ENCODE measurements at places on chromosomes 2 and 18. TPM values are rescaled to one million over a fixed set of nuclear protein-coding genes. Genes with fewer than 3 reads are reported as not detected.
A peak's percentile ranks its signal among the peaks of the same experiment; 100 is the strongest.

- no peak for DNase-seq
These were observed 137.5 kb downstream of the FMNL2 start for GRCh38 chr2:152472481-152472887.

- DNase-seq, result no peak
These were observed 777 bp upstream of the C18orf32 start for GRCh38 chr18:49487711-49488310.

DNA sequence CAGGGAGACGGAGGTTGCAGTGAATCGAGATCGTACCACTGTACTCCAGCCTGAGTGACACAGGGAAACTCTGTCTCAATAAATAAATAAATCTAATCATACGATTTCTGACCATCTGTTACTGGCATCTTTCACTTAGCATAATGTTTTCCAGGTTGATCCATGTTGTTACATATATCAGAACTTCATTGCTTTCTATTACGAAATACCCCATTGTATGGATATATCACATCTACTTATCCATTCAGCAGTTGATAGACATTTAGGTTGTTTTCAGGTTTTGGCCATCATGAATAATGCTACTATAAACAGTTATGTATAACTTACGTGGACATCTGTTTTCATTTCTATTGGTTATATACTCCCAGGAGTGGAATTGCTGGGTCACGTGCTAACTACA lies 303.9 kb downstream of the PAX3 start:
- no peak for DNase-seq

- no peak for DNase-seq
These were observed 90.0 kb downstream of the CDC42EP3 start for GRCh38 chr2:37581433-37581832.

DNA sequence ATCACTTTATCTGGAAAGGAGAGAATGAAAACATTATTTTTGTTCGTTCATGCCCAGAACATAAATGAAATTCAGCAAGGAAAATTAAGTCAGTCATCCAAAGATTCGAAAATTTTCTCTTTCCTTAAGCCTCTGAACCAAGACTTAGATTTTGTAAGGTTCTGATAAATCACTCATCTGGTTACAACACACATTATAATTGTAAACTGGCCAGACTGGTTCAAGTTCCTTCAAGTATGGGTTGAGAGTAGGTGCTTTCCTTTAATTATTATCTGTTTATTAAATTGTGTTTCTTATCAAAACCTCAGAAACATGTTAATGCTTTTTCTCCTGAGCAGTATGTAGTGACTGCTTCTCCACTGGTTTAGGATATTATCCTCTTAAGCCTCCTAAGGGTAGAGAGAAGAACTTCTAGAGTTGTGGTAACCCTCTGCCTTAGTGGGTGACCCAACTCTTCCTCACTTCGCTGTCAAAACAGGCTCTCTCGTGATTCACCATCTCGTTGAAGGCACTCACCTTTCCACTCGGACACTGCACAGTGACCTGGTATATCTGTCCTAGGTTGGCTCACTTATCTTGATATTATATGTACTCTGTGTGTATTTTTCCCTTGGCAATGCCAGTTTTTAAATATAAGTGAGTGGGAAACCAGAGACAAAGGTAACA lies 325.9 kb downstream of the PAX3 start:
- no peak for DNase-seq

GRCh38 chr2:110662560-110662959 lies 15.3 kb downstream of the BUB1 start:
- no peak for DNase-seq

Gene SKOR2
- total RNA-seq, result not detected

DNA sequence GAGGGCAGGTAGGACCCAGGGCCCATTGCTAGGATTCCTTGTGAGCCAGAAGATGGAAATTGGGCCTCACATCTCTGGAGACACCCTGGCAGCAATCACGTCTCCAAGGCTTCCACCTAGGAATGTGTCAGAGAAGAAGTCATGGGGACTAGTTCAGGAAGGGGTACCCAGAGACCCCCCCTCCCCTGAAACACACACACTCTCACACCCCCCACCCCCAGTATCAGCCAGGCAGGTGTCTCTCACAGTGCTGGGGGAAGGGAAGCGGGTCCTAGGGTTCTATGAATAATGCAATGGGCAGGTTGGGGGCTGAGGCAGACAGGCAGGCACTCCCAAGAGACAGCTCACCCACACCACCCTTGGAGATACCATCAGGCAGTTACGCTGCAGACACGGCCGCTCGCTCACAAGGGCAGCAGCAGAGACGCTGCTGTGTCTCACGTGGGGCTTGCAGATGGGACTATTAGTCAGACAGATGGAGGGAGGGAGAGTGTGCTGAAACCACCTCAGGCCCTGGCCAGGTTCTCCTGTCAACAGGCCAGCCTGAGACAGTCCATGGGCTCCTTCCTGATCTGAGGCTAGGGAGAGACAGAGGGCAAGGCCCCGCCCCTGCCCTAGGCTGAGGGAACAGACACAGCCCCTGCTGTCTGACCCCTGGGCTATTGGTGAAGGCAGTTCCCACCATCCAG lies 134.6 kb downstream of the CYP26B1 start:
- peak; percentile 65 for DNase-seq

GRCh38 chr2:128178149-128178649 lies 87.2 kb downstream of the UGGT1 start:
- no peak for DNase-seq

DNA sequence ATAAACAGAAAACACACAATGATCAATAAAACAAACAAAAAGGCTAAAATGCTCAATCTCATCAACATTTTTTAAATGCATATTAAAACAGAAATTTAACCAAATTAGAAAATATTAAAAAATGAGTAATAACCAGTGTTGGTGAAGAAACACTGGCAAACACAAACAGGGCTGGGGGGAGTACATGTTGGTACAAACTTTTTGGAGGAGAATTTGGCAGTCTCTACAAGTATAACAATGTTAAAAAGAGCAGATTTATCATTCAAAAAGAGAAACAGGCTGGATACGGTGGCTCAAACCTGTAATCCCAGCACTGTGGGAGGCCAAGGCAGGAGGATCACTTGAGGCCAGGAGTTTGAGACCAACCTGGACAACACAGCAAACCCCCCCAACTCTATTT lies 13.9 kb downstream of the MOB1A start:
- no peak for DNase-seq

DNA sequence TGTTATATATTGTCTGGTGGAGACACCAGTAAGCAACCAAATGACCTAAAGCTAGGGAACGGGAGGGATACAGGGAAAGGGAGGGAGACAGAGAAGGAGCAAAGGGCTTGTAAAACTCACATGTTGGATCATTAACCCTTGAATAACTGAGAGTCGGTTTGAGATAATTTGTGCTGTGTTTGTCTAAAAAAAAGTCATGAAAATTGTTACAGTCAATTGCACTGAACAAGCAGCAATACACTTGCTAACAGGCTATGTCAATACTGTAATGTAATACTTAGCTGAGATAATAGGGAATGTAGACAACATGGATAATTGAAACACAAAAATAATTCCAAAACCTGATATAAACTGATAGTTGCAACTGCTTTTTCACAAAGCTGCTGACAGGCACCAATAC lies 71.3 kb upstream of the ZNF521 start:
- no peak for DNase-seq

DNA sequence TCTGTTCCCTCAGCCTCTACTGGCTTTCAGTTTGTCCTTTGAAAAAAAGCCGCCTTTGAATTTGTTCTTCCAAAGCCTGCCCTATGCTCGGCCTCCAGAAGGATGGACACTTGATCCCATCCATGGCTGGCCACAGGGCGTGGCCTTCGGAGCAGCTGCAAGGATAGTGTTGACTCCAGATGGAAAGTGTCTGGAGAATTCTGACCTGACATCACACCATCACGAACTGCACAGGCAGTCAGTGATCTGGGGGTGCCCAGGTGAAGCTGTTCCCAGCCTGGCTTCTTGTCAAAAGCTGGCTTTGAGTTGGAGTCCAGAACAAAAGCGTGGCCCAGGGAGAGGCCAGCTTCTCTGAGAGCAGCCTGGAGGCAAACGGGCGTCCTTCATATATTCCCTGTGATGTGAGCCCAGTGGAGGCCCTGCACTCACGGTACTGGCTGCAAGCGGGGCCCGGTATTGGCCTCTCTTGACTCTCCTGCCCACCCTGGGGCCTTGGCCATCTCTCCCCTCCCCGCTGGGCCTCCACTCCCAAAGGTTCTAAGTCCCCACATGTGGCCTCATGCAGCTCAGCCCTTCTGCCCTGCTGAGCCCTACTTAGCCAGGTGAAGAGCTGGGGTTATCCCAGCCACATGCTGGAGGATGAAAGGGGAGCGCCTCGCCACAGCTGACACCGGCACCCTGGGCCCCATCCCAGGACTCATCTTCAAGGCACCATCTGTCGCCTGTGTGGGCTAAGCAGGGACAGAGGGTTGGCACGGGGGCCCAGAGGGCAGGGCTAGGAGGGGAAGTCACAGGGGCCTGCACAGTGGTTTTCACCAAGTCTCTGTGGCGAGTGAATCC lies 20.4 kb upstream of the ATOH8 start:
- DNase-seq, result peak; percentile 57

DNA sequence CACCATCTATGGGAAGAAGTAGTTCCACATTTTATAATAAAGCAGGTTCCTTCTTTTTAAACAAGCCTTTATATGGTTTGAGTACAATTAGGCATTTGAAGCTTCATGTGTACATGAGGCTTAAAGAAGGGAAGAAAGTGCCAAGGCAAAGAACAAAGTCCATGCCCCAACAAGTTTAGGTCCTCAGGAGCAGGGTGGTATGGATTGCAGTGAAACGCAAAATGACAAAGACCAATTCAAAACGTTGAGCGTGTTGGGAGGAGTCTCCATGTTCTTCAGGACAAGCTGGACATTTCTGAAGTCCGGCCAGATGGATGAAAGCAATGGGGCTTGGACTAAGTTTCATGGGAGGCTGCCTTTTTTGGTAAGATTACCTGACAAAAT lies 78.8 kb upstream of the FZD5 start:
- no peak for DNase-seq

DNA sequence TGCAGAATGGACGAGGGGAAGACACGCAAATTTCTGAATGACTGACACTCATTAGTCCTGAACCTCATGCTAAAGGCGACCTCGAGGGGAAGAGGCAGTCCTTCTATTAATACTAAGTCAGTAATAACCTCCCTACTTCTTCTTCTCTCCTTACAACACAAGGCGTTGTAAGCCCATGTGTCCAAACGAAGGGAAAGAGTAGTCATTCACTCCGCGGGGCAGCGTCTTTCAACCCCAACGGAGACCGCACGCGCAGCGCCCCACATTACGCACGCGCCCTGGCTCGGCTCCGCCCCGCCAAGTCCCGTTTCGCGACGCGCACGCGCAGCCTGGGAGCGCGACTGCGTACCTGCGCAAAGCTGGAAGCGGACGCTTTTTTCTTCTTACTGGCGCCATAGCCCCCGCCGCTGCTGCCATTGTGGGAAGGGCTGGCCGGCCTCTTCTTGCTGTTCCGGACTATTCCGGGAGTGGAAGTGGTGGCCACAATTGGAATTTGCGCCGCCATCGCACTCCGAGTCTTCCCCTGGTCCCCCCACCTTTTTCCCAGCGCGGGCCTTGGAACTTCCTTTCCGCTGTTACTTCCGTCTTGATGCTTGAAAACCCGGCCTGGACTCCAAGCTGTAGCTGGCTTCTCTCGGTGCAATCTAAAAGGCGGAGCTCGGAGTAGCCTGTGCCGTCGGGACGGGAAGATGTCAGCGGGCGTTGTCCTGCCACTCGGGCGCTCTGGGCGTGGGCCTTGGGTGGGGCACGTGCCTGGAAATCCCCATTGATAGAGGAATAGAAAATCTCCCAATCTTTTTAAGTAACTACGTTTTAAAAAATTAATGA lies at the start of gene INO80C:
Gene INO80C, minus strand, starts transcription at position 591 of the 828 bp plus-strand sequence. Its CDS starts 86 bp downstream, at position 505.
- DNase-seq, result peak; percentile 88

GRCh38 chr2:136408795-136409194 lies 290.8 kb upstream of the CXCR4 start:
- no peak for DNase-seq

DNA sequence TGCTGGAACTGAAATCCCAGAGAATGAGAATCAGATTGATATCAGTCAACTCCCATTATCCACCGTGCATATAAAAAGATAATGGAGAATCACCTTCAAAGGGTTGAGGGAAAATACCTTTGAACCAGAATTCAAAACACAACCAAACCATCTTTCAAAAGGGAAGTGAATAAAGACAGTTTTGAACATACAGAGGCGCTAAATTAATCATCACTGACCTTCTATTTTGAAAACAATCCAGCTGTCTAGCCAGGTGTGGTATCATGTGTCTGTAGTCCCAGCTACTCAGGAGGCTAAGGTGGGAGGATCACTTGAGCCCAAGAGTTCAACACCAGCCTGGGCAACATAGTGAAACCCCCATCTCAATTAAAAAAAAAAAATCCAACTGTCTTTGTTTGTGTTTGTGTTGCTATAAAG lies 63.6 kb downstream of the TRABD2A start:
- DNase-seq, result no peak

Gene OSBPL6
- 10.7 TPM for total RNA-seq

DNA sequence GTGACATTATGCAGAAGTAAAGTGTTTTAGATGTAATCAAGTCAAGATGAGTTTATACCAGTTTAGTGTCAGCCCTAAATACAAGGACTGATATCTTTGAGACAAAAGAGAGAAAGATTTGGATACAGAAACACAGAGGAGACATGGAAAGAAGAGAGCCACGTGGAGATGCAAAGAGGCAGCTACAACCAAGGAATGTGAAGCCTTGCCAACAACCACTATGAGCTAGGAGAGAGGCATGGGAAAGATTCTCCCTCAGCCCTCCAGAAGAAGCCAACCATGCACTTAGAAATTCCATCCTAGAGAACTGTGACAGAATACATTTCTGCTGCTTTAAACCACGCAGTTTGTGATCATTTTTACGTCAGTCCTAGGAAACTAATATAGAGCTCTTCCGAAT lies 217.2 kb downstream of the DOK6 start:
- no peak for DNase-seq

Gene STPG4
- total RNA-seq, result not detected

GRCh38 chr2:34844629-34845028 lies 1245.5 kb upstream of the FAM98A start:
- DNase-seq, result no peak

GRCh38 chr2:138718405-138718804 lies 61.8 kb downstream of the NXPH2 start:
- no peak for DNase-seq

Gene SCYGR4
- not detected for total RNA-seq

- peak; percentile 32 for DNase-seq
These were observed 122.0 kb upstream of the NDUFV2 start for GRCh38 chr18:8980496-8980895.

Gene SPHKAP
- not detected for total RNA-seq

DNA sequence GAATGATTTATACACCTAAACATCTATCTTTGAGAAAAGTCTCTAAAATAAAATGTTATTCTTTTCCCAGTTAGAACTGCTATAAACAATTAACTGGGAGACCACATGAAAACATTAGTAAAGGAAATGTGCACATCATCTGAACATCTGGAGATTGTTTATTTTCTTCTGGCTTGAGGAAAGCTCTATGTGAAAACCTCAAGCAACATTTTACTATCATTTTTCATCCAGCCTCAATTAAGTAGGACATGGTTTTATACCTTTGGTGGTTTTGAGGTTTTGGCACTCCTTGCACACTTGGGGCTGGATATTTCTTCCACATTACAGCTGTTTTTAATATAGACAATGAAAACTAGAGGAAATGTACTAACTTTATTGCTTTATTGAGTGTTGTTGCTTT lies 609.5 kb upstream of the SLC8A1 start:
- DNase-seq, result peak; percentile 32

- DNase-seq, result peak; percentile 64
These were observed 135.0 kb downstream of the SMAD7 start for GRCh38 chr18:48815581-48816324.
